HS-27A (cell line): ENCODE measurements at places on chromosomes 5 and 9.

GRCh38 chr5:8953016-8953415 lies 592.9 kb downstream of the SEMA5A start:
- DNase-seq = no peak

- no peak for DNase-seq
Observed at GRCh38 chr5:9278921-9279603, 266.8 kb downstream of the SEMA5A start.

GRCh38 chr9:98892288-98892687 lies 51.4 kb upstream of the COL15A1 start:
- no peak for DNase-seq

- peak; percentile 83 for DNase-seq
Observed at GRCh38 chr9:14221558-14221957, 92.4 kb downstream of the NFIB start.

- DNase-seq = no peak
Observed at GRCh38 chr5:39223565-39224156, 4.3 kb upstream of the FYB1 start.

DNA sequence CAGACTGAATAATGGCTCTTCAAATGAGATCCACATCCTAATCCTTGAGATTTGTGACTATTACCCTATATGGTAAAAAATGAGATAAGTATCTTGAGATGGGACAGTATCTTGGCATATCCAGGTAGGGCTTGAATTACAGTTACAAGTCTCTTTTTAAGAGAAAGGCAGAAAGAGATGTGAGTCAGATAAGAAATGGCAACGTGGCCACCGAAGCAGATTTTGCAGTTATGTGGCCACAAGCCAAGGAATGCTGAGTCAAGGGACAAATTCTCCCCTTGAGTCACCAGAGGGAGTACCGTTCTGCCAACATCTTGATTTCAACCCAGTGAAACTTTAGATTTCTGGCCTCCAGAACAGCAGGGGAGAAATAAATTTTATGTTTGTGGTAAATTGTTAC lies 1983.0 kb upstream of the C9orf72 start:
- DNase-seq = no peak
